SJCRH30 (cell line): ENCODE measurements at places on chromosomes 11 and 22.

DNA sequence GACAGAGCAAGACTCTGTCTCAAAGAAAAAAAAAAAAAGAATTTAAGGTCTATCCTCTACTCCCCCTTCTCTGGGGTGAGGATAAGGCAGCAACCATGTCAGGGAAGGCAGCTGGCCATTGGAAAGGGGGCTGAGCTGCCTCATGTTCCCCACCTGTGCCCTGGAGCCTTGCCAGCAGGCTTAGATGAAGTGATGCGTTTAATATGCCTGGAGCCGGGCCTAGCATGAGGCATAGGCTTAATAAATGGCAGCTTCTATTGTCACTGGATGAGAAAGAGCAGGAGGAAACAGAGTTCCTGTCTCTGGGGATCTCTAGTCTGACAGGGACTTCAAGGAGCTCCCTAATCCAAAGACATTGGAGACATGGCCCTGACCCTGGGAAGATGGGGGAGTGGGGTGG lies 3.2 kb upstream of the KCNE3 start:
- no peak overlapping the region for H3K27ac ChIP-seq
- H3K36me3 ChIP-seq: no peaks in the 10 kb centered on the region
- no peak overlapping the region for H3K4me3 ChIP-seq
- no peaks in the 10 kb centered on the region for H3K27me3 ChIP-seq
- H3K4me1 ChIP-seq: no peaks in the 10 kb centered on the region

DNA sequence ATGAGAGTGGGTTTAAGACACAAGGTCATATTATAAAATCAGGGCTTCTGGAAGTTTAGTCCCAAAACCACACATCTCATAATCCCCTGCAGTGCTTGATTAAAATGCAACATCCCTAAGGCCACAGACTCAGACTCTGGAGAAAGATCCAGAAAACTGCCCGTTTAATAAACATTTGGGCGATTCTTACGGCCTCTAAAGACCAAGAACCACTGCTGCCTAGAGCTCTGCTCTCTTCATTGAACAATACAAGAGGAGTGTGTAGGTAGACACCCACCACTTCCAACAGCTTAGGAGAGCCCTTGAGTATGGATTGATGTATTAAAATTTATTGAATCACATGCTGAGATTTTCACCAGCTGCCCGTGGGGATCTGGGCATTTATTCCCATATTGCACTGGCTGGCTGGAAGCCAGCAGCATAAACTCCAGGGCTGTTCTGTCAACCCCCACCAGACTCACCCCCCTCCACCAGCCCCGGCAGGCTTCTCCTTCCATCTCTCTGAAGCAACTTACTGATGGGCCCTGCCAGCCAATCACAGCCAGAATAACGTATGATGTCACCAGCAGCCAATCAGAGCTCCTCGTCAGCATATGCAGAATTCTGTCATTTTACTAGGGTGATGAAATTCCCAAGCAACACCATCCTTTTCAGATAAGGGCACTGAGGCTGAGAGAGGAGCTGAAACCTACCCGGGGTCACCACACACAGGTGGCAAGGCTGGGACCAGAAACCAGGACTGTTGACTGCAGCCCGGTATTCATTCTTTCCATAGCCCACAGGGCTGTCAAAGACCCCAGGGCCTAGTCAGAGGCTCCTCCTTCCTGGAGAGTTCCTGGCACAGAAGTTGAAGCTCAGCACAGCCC lies 749 bp upstream of the BEST1 start:
- DNase-seq: peak; percentile 87
- no peaks in the 10 kb centered on the region for H3K27me3 ChIP-seq
- no peak overlapping the region for H3K4me3 ChIP-seq
- H3K36me3 ChIP-seq: no peaks in the 10 kb centered on the region
- H3K4me1 ChIP-seq: no peaks in the 10 kb centered on the region

- H3K4me1 ChIP-seq: no peaks in the 10 kb centered on the region
- H3K36me3 ChIP-seq: no peaks in the 10 kb centered on the region
- no peaks in the 10 kb centered on the region for H3K27me3 ChIP-seq
- H3K4me3 ChIP-seq: no peak overlapping the region
- DNase-seq: no peak
Observed at GRCh38 chr11:89477175-89477574, 14.0 kb downstream of the NOX4 start.

GRCh38 chr11:6110011-6110410 lies 2.5 kb downstream of the OR56B4 start:
- no peaks in the 10 kb centered on the region for H3K27me3 ChIP-seq
- no peak overlapping the region for H3K27ac ChIP-seq
- H3K36me3 ChIP-seq: no peaks in the 10 kb centered on the region
- H3K4me1 ChIP-seq: no peaks in the 10 kb centered on the region

GRCh38 chr11:11135820-11136476 lies 217.1 kb downstream of the CSNK2A3 start:
- H3K4me3 ChIP-seq: no peak overlapping the region
- no peak overlapping the region for H3K27ac ChIP-seq
- H3K4me1 ChIP-seq: no peaks in the 10 kb centered on the region
- H3K27me3 ChIP-seq: no peaks in the 10 kb centered on the region
- H3K36me3 ChIP-seq: no peaks in the 10 kb centered on the region
